ENCODE measurements at places on chromosomes 13 and 19. TPM values are rescaled to one million over a fixed set of nuclear protein-coding genes. Genes with fewer than 3 reads are reported as not detected.

DNA sequence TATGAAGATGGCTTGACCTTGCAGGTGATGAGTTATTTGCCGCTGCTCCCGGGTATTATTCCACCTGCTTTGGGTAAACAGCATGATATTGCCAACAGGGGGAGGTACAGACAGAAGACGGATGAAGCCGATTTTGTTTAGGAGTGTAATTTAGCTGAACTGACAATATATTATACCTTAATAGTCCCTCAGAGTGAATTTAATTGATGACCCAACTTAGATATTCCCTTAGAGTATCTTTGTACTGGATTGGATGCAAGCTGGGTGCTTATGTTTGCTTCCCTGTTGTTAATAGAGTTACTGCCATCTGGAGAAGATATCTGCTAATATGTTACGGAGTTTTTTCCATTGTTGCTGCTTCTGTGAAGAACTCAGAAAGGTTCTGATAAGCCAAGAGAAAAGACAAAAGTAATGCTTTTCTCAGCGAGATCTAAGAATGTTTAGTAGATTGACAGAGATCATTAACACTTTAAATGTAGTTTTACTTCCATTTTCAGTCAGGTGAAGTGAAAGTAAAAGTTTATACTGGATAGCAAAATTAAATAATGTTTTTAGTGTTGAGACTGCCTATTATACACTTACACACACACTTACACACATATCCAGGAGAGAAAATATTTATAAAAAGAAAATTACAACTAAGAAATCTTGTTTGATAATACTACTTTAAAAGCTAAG, 2220.8 kb upstream of the PCDH20 start:
- no peak for DNase-seq

The LCP1 gene
- 21.3 TPM for total RNA-seq

- peak; percentile 25 for DNase-seq
Measured at GRCh38 chr19:49019242-49019932, 2.5 kb upstream of the LHB start.

The C1QTNF9 gene
- not detected for total RNA-seq

Measured in M059J (cell line).